ENCODE measurements at places on chromosomes 4 and X. TPM values are rescaled to one million over a fixed set of nuclear protein-coding genes. Genes with fewer than 3 reads are reported as not detected.

GRCh38 chrX:107829878-107830277, 4.2 kb downstream of the MID2 start:
- no peak for ATAC-seq

DNA sequence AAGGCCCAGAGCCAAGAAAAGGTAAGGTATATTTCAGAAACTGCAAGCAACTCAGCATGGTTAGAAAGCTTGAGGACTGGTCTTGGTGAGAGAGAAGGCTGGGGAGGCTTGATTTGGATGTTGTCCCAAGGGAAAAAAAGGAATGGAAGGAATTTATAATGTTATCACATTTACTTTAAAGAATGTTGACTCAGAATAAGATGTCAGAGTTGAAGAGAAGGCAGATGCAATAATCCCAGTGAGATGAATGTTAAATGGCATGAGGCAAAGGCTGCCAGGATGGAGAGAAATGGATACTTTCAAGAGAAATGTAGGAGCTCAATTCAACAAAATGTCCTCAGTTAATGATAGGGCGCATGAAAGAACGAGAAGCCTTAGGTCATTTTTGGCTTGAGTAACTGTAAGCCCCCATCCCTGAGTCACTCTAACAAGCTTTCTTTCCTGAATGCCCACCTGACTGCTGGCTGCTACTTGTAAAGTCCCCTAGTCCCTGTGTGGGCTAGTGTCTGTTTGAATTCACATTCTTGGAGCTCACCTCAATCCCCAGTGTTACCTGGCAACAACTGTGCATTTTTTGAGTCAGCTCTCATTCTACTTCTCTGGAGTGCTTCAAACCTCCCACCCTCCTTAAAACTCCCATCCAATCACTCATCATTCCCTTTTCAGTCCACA, 103.0 kb upstream of the TAPT1 start:
- no peak for ATAC-seq

GRCh38 chr4:62804075-62804474, 1603.9 kb downstream of the ADGRL3 start:
- no peak for ATAC-seq

GRCh38 chrX:78375894-78376293, 48.5 kb upstream of the CYSLTR1 start:
- no peak for ATAC-seq

DNA sequence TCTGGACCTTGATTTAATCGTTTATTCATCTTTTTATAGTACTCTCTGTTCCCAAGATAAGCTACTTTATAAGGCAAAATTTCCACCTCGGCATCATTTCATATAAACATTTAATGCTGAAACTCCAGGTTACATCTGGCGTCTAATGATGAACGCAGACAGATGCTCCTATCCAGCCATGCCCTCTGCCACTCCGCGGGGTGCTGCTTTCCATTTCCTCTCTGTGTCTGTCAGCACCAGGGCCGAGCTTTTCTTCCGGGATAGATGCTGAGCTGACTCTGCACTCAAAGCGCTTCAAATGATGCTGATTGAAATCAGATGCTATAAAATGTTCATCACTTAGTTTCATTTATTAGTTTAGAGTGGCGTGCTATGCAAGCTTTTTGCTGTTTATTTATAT, 80.5 kb upstream of the HELT start:
- ATAC-seq: no peak

GRCh38 chrX:102654696-102655095, 3.4 kb downstream of the GPRASP1 start:
- ATAC-seq: no peak

GRCh38 chr4:172928347-172928746, 240.3 kb upstream of the GALNT7 start:
- no peak for ATAC-seq

- no peak for ATAC-seq
Measured at GRCh38 chr4:864456-865120, 38.7 kb upstream of the CPLX1 start.

DNA sequence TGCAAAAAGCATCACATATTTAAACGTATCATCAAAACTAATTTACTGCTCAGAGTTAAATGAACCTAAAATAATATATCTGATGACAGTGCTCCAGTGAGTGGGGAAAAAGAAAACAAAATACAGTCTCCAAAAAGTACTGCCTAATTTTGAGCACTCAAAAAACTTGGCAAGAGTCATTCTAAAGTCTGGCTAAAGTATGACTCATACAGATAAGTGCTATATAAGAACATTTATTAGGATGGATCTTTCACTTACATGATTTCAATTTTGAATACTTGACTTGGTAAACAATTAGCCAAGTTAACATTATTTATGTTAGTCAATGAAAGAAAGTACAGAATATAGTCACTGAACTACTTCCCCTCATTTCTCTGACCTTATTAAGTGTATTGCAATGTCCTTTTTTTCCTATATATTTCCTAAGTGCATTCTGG, 27.2 kb downstream of the FBXO8 start:
- no peak for ATAC-seq

DNA sequence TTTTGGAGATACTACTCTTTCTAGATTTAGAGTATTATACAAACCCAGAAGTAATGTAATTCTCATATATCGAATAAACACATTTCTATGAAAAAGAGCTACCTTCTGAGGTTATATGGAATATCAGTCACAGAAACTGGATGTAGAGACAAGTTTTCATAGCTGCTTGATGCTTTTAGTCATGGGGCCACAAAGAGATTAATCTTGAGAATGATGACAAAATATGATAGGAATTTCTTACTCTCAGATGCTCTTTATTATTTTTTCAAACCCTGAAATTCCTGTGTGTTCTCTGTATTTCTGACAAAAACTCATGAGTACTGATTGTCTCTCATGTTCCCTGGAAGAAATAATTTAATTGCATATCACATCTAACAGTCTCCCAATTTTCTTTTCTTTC, 662.5 kb downstream of the RAPGEF2 start:
- no peak for ATAC-seq

Gene DCAF12L1
- total RNA-seq: not detected

Gene CXCL6
- not detected for total RNA-seq

Gene GNRHR
- not detected for total RNA-seq

Gene HPF1
- total RNA-seq: 27.6 TPM

Gene PHOX2B
- not detected for total RNA-seq

Gene ANOS1
- total RNA-seq: 5.7 TPM
